ENCODE measurements at places on chromosomes 5 and 9.

DNA sequence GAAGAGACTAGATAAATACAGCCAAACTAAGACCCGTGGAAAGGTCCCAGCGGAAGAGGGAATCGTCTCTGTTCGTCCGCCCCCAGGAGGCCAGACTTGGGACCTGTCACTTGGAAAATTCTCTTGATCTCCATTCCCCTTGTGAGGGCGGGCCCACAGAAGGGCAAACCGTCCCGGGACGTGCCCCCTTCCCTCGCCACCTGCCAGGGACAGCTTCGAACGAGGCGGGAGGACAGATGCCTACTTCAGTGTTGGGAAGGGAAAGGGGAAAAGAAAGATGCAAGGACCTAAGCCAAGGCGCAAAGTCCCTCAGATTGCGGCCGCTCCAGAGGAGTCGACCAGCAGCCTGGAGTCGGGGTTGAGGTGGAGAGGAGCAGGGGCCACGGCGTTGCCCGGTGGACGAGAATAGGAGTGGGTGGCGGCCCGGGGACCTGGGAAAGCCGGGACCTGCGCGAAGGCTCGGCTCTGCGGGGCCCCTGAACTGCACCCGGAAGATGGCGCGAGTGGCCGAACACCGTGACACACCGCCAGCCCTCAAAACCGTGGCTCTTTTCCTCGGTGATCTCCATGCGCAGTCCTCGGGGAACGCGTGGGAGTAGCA, 4.4 kb upstream of the EBF1 start:
- peak; percentile 49 for DNase-seq

- no peak for DNase-seq
These were observed 17.6 kb downstream of the AP3S1 start for GRCh38 chr5:115859378-115859777.

GRCh38 chr9:69215774-69216485, 41.9 kb downstream of the TJP2 start:
- no peak for DNase-seq

DNA sequence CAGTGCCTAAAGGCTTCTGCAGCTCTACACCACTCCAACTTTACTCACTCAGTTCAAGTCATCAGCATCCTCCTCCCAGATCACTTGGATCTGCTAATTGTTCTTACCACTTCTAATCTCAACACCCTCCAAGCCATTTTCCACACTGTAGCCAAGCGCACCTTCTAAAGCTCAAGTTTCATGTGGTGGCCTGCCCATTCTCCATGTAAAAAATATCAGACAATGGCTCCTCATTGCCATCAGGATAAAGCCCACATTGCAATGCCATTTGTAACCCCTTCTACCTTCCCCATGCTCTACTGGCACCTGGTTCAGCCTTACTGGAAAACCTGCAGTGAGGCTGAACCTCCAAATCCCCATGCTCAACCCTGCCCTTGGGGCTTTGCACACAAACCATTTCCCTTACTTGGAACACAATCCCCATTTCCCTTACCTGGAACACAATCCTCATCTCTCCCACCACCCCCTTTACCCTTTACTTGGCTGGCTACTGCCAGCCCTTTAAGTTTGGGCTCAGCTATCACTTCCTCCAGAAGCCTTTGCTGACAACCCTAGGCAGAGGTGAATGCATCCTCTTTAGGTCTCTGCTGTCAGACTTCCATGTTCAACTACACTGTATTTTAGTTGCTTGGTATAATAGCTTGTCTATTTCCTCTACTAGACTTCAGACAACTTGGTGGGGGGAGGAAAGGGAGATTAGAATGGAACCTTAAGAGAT, 220.0 kb downstream of the TSSK1B start:
- no peak for DNase-seq

DNA sequence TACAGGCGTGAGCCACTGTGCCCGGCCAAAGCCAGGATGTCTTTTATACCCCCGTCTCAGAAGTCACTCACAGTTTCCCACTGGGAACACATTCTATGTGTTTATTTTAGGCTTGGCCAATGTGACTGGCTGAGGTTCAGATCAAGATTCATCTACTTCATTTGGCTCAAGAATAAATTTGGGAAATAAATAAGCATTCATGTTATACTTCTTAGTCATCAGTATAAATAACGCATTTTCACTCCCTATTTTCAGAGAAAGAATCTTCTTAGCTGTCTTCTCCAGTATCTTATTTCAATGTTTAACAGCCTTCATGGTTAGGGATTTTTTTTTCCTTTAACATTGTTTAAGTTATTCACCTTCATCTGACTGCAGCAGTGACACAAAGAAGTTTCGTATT, 11.8 kb downstream of the S100Z start:
- DNase-seq: no peak

- no peak for DNase-seq
These were observed 307.3 kb downstream of the PIK3R1 start for GRCh38 chr5:68522863-68523262.

- DNase-seq: no peak
These were observed 83.1 kb downstream of the FER start for GRCh38 chr5:108830705-108831276.

- DNase-seq: no peak
These were observed 4.7 kb upstream of the TOR2A start for GRCh38 chr9:127739614-127740330.

DNA sequence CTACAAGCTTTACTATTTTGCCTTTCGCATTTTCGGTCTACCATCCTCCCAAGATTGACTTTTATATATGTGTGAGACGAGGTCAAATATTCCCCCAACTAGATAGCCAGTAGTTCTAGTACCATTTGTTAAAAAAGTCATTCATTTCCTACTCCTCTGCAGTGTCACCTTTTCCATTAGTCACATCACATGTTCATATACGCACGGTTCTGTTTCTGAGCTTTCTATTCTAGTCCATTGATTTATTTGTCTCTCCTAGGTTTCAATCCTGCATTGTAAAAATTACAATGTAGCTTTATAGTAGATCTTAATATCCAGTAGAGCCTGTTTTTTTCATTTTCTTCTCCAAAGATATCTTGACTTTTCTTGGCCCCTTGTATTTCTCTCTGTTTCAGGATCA, 528.7 kb upstream of the TRPC7 start:
- DNase-seq: no peak

GRCh38 chr5:9166202-9167112, 379.4 kb downstream of the SEMA5A start:
- DNase-seq: no peak

- DNase-seq: no peak
These were observed 30.2 kb downstream of the SLC6A3 start for GRCh38 chr5:1415059-1415425.

DNA sequence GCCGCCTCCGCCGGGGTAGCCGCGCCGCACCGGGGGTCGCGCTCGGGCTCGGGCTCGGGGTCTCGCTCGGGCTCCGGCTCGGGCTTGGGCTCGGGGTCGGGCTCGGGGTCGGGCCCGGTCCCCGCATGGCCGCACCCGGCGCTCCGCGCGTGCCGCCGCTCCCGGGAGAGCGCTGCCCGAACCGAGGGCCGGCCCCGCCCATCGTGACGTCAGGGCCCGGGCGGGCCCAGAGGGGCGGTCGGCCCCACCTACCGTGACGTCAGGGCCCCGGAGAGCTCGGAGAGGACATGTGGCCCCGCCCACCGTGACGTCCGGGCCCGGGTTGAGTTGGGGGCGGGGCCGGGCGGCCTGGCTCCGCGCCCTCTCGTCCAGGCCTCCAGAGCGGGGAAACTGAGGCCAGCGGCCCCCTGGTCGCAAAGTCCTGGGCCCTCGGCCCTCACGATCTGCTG, at the start of gene NSMF:
Gene NSMF (minus strand): TSS at position 183 of the 449 bp plus-strand sequence. CDS start 232 bp downstream, outside the sequence.
- peak; percentile 92 for DNase-seq

DNA sequence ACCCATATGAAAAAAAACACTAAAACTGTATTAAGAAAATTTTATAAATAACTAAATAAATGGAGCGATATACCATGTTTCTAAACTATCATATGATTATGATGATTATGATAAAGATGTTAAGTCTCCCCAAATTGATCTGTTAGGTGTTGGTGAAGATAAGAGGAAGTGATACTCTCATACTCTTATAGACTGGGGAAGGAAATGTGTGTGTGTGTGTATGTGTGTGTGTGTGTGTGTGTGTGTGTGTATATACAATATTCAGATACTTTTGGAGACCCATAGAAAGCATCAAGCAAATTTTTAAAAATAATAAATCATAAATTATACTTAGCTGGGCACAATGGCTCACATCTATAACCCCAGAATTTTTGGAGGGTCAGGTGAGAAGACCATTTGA, 62.9 kb downstream of the TMEM232 start:
- no peak for DNase-seq

DNA sequence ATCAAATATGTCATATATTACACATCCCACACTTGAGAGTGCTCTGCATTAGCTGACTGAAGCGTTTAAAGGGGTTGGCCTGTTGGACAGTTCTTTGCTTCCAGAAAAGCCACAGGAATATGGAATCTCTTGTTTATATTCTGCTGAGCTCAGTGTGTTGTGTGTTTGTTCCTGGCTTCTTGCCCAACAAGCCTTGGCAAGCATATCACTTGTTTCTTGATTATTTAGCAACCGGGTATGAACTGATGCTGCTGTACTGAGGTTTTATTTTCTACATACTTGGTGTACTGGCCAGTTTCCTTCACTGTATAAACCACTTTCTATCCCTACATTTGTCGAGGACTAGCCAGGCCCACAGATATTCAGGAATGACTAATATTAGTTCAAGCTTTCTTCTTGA, 378.9 kb downstream of the KCTD16 start:
- no peak for DNase-seq

DNA sequence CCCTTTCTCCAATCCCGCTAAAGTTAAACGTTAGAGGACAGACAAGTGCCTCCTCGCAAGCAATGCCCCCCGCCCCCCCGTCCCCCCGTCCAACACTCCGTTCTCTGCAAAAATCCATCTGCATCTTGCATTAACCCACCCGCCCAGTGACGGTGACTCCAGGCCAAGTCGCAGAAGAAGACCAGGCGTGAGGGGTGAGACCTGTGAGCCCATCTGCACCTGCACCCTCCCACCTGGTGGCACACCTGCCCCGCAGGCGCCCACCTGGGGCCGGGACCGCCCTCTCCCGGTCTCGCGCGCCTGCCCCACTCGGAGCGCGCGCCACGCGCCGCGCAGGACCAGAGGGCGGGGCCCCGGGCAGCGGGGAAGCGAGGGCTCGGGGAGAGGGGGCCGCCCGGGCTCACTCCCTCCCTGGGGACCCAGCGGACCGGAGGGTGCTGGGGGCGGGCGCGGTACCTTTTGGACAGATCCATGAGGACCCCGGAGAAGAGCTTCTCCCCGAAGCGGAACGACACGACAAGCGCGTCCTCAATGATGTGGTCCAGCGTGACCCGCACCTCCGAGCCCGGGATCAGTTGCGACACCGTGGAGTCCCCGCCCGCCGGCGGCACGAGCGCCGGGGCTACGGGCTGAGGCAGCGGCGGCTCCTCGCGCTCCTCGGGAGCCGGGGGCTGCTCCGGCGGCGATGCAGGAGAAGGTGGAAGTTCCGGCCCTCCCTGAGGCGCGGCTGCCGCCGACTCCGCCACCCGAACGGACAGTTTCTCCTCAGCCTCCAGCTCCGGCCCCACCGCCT, 705 bp downstream of the PWWP2A start:
- DNase-seq: no peak

DNA sequence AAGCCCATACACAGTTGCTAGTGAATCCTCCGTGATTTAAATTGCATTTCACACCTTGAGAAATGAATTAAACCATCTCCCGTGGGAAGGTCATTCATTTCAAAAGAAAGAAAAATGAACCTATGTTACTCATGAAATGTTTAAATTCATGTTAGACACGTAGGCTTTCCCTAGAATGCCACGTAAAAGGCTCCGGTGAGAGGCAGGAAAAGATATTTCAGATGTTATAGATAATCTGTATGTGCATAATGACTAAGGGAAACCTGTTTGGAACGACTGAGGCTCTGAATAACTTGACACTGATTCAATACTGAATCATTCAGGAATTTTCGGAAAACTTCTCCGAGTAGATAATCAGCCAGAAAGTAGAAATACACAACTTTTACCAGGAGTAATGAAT, 134.3 kb upstream of the ICE1 start:
- DNase-seq: no peak

- no peak for DNase-seq
These were observed 10.7 kb downstream of the FANCC start for GRCh38 chr9:95306819-95307218.

DNA sequence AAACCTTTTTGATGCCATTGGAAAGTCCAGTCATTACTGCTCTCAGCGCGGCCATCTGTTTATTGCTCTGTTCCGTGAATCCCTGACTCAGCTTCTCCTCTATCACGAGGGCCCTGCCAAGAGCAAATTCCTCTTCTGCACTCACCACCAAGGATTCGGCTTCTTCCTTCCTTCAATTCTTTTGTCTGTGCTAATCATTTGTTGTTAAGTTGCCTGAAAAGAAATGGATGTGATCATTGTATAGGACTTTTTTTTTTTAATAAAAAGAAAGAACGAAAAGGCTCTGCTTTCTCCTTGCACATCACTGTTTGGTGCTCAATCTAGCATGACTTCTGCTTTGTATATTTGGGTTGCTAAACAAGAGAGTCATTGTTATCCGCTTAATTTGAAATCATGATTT, 128.7 kb upstream of the PIK3R1 start:
- no peak for DNase-seq

- no peak for DNase-seq
These were observed 1.1 kb downstream of the PDCD1LG2 start for GRCh38 chr9:5511476-5511875.
